Neural cell (in vitro differentiated cells): ENCODE measurements at places on chromosomes 1 and 21. TPM values are rescaled to one million over a fixed set of nuclear protein-coding genes. Genes with fewer than 3 reads are reported as not detected.

Gene AIRE
- polyA plus RNA-seq = not detected in 2 replicates

Gene ILDR2
- 1.3 and 6.8 TPM in 2 replicates for polyA plus RNA-seq

Gene GPR61
- polyA plus RNA-seq = 9.7 and 13.2 TPM in 2 replicates

Gene IL19
- not detected in 2 replicates for polyA plus RNA-seq

Gene PSMA5
- 98.8 and 99.8 TPM in 2 replicates for polyA plus RNA-seq

Gene LYSMD1
- 13.3 and 16.0 TPM in 2 replicates for polyA plus RNA-seq

Gene DENND2C
- polyA plus RNA-seq = 0.18 and 0.26 TPM in 2 replicates

Gene SYT11
- 122 and 127 TPM in 2 replicates for polyA plus RNA-seq

Gene FBXO2
- polyA plus RNA-seq = 16.6 and 24.7 TPM in 2 replicates

Gene ATAD3B
- 51.3 and 57.2 TPM in 2 replicates for polyA plus RNA-seq

Gene LHX8
- 8.8 and 11.1 TPM in 2 replicates for polyA plus RNA-seq

Gene STXBP3
- 29.6 and 39.3 TPM in 2 replicates for polyA plus RNA-seq

Gene NFIA
- 0.47 TPM in 1 of 2 replicates, not detected in the other for polyA plus RNA-seq

Gene CLDN19
- not detected in 2 replicates for polyA plus RNA-seq

Gene SPRR5
- not detected in 2 replicates for polyA plus RNA-seq

Gene UBASH3A
- not detected in 2 replicates for polyA plus RNA-seq

Gene WNT2B
- polyA plus RNA-seq = 3.1 and 4.7 TPM in 2 replicates

Gene APCS
- polyA plus RNA-seq = not detected in 2 replicates

Gene NTMT2
- 0.27 and 0.44 TPM in 2 replicates for polyA plus RNA-seq

Gene ARMH1
- 88.3 and 105 TPM in 2 replicates for polyA plus RNA-seq

Gene PANK4
- polyA plus RNA-seq = 37.9 and 43.4 TPM in 2 replicates

Gene OPRD1
- 0.09 TPM in 1 of 2 replicates, not detected in the other for polyA plus RNA-seq

Gene RGS16
- 1.1 and 2.3 TPM in 2 replicates for polyA plus RNA-seq

Gene PTGER3
- polyA plus RNA-seq = 1.2 and 1.7 TPM in 2 replicates
